ENCODE measurements at places on chromosomes 3 and 15.

DNA sequence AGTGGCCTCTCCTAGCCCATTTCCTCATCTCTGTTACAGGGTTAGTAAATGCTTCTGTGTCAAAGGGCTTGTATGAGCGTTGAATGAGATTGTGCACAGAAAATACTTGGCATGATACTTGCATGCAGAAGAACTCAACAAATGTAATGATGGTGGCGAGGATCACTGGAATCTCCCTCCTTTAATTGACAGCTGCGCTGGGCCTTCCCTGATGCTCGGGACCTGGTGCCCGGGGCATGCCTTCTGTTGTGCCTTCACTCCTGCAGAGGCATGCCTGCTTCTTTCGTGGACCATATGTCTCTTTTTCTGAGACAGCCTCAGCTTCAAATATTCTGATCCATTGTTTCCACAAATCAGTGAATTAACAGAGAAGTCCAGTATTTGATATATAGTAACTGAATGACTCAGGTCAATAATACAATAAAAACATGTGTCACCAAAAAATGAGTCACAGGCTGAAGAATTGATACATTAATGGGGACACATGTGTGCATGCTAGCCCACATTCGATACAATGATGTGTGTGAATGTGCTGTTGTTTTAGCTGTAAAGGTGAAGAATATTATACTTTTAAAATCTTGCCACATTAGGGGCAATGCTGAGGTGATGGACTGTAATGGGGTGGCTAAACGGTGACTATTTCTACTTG, 243.3 kb upstream of the TBL1XR1 start:
- no peak for DNase-seq

DNA sequence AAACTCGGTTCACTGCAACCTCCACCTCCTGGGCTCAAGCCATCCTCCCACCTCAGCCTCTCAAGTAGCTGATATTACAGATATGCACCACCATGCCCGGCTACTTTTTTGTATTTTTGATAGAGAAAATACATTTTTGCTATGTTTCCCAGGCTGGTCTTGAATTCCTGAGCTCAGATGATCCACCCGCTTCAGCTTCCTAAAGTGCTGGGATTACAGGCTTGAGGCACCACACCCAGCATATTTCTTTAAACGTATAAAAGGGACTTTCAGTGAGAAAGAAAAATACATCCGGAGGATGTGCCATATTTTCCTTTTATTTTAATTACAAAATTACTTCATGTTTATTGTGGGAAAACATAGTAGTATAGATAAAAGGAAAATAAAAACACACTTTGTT, 55.2 kb downstream of the RPL39L start:
- no peak for DNase-seq

- DNase-seq: peak; percentile 14
Measured at GRCh38 chr3:143885780-143886427, 37.6 kb upstream of the SLC9A9 start.

- DNase-seq: no peak
Measured at GRCh38 chr3:186472456-186473008, 71.6 kb downstream of the CRYGS start.

GRCh38 chr3:124172816-124173215, 180.9 kb upstream of the ROPN1 start:
- DNase-seq: no peak

DNA sequence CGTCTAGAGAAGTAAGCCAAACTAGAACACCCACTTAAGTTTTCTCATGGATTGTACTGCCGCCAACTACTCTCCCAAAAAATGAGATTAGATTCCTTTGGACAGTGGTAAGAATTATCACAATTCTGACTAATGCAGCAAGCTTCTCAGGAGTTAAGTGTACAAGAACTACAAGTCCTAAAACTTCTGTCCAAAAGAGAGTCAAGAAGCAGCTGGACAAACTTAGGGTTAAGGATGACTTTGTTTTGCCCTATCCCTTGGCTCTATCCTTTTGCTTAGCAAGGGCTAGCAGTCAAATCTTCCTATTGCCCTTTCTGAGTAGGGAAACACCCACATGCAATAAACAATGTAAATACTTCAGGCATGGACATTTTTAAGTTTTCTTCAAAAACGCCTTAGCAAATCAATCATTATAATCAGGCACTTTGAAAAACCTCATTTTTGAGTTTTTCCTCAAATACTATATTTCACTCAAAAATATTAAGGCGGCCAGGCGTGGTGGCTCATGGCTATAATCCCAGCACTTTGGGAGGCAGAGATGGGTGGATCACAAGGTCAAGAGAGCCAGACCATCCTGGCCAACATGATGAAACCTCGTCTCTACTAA, 19.5 kb downstream of the RAF1 start:
- no peak for DNase-seq

Measured in NCI-H2029 (cell line).